Mesendoderm (in vitro differentiated cells): ENCODE measurements at places on chromosomes 3 and 15.

DNA sequence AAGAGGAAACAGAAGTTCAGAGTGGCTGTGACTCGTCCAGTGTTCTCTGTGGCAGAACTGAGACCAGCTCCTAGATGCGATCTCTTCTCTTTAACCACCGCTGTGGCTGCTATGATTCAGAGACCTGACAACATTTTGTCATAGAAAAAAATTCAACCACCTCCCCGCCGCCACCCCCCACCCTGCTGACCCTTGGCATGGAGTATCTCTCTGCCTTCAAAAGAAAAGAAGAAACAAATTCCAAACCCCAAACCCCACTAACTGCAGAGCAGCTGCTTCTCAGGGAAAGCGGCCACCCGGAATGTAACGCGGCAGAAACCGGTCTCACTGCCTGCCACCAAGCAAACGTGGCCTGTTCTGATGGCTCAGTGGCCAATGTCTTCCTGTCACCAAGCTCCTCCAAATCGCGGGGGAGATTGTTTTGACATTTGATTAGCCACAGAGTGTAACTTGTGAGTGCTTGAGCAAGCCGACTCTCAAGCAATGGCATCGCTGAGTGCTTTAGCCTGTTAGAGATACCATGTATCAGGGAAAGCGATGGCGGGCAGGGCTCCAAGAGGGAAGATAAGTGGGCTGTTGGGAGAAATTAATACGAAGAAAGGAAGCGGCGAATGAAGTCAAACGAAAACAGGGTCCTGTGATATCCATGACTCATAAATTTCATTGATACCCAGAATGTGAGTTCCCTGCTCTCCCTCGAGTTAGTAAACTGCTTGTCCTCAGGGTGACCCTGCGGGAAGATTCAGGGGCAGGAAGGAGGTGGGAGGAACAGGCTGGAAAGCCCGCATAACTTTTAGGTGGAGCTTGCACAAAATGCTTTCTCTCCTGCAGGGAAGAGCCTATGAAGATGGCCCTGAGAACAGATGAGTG lies 44.8 kb upstream of the TLE3 start:
- peak; percentile 37 for DNase-seq

GRCh38 chr3:42102571-42102970 lies 11.4 kb downstream of the TRAK1 start:
- no peak for DNase-seq

DNA sequence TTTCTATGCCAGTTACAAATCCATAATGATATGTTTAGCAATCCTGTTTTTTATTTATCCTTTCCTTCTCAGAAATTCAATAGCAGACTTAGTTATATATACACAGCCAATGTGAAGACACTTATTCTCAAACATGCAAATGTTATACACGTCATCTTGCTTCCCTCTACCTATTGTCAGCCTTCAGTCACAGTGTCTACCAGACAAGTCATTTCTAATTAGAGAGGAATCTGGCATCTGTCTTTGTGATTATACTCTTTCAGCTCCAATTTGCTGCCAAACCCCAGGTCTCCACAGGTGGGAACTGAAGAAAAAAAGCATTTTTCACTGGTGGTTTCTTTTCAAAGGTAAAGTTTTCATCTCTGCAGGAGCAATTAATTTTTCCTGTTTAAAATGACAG lies 793.1 kb downstream of the AGBL1 start:
- DNase-seq, result no peak

DNA sequence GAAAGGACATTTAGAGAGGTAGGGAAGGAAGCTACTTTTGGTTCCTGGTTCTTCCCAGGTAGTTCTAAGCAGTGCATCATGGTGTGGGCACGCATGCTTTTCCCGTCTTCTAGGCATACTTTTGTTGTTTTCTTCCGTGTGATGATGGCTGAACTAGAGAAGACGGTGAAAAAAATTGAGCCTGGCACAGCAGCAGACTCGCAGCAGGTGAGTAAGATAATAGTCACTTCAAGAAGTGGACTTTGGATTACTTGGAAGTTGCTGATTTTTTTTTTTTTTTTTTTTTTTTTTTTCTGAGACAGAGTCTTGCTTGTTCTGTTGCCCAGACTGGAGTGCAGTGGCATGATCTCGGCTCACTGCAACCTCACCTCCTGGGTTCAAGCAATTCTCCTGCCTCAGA lies 17.9 kb downstream of the FANCD2OS start:
- no peak for DNase-seq

DNA sequence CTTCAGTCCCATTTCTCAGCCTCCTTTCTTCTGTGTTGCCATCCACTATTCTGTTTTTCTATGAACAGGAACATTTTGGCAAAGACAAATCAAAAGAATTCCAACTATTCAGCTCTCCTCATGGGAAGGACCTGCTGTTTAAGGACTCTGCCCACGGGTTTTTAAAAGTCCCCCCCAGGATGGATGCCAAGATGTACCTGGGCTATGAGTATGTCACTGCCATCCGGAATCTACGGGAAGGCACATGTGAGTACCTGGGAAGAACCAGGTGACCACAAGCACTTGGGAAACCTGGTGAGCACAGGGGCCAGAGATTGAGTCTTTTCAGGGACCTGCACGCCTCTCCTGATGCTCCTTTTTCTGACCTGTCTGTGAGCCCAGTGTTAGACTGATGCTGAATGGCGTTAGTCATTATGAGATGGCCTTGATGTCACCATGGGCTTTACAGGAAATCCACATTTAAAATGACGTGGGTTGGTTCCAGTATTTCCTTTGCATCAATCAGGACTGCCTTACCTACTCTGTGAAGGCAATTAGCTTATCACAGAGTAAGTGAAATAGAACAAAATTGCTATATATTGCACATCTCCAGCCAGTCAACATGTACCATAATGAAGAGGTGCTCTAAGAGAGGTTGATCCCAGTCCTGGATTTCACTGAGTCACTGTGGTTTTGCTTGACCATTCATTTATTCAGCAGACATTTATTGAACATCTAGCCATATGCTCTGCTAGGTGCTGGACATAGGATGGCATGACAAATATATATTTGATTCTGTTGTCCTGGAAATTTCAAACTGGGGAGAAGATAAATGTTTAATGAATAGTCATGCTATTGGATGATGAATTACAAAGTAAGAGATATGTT lies 11.7 kb downstream of the TF start:
- no peak for DNase-seq

DNA sequence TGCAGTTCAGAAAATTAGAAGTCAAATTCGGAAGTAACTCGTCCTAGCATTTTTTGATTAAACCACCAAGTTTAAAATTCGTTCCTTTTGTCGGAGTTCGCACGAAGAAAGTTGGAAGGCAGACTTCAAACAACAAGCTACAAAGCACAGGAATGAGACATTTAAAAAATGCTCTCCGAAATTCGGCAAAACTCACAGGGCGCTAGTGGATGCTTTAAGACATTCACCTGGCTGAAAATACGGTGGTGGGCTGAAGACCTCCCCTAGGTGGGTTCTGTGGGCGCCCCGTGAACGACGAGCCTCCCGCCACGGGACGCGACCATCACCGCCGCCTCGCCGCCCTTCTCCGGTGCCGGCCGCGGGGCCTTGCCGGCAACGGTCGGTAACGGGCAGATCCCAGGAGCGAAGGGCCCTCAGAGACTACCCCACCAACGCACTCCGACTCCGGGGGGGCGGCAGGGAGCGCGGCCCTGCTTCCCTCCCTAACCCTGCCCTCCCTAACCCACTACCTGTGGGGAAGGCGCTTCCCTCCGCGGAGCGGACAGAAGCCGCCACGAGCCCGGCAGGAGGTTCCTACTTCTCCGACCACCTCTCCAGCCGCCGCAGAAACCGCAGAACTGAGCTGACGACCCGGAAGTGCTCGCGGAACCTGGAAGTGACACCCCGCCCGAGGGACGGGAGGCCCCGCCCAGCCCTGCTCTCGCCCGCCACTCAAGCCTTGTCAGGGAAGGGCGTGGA lies at the start of gene GTF2A2:
GTF2A2 (minus strand) TSS at position 619 of the 738 bp plus-strand sequence. CDS start 5,238 bp downstream, outside the sequence.
- peak; percentile 97 for DNase-seq

GRCh38 chr3:171871392-171872274 lies 28.5 kb downstream of the TMEM212 start:
- DNase-seq, result no peak

GRCh38 chr3:159770998-159771397 lies 217.6 kb upstream of the IL12A start:
- no peak for DNase-seq

- DNase-seq, result no peak
Measured at GRCh38 chr15:100716456-100717085, 114.2 kb downstream of the ASB7 start.

DNA sequence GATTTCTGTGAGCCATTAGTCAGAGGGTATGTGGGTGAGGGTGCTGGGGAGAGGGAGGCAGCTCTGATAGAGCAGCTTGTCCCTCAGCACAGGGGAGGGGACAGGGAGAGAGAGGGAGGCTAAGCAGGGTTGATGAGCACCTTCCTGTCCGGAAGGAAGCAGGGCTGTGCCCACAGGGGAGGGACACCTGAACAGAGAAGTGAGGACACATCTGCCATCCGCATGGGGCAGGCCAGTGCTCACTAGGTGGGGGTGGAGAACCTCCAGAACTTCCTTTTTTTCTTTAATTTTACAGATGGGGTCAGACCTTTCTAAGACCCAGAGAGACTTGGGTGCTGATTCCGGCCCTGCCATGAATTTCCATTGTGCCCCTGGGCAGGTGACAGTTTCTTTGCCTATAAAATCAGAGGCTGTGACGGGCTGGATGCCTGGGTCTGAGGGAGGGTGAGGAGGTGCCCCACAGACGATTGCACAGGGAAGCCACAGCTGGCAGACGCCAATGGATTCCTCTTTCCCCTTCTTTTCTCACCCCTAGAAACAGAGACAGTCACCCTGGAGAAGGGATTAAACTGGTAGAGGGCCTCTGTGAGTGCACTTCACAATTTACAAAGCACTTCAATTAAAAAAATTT lies 4.1 kb upstream of the TGM5 start:
- DNase-seq, result no peak

GRCh38 chr3:14224895-14225294 lies 46.3 kb downstream of the LSM3 start:
- peak; percentile 59 for DNase-seq

DNA sequence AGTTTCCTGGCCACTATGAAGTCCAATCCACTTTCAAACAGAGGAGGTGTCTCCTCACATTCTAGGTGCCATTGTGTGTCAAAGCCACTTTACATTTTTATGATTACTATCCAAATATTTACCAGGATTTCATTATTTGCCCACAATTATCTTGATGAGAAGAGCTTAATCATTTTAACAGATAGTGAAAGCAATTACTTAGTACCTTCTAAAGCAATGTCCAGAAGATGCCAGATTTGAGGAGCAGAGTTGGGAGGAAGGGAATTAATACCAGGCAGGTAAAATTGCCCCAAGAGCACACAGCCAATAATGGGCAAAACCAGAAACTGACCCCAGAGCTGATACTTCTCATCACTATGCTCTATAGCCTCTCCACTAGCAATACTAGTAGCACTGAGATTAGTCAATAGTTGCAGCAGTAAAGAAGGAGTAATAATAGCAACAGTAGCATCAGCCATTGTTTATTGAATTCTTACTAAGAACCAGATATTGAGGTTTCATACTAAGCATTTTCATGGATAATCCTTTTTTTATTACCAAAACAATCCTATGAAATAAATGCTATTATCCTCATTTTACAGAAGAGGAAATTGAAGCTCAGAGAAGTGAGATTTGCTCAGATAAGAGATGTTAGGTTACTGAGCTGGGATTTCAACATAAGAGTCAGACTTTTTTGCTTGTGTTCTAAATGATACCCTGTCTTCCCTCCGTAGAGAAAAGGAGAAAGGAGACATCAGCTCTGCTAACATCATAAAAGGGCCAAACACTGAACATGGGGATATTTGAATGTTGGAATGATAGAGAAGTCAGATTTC lies 509.3 kb upstream of the CFAP20DC start:
- no peak for DNase-seq

DNA sequence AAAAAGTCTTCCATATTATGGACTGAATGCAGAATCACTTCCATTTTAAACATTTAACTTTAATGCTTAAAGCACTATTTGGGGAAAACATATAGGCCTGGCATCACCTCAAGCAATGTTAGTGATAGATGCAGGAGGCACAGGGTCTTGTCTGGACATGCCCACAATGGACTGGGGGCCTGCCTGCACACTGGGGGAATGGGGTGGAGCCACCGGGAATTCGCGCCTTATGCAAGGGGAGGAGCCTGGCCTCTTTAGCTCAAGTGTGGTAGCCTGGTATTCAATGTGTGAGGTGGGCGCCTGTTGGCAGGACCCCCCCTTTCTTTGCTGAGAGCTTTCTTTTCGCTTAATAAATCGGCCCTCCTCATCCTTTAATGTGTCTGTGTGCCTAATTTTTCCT lies 29.9 kb downstream of the ACKR4 start:
- DNase-seq, result no peak

DNA sequence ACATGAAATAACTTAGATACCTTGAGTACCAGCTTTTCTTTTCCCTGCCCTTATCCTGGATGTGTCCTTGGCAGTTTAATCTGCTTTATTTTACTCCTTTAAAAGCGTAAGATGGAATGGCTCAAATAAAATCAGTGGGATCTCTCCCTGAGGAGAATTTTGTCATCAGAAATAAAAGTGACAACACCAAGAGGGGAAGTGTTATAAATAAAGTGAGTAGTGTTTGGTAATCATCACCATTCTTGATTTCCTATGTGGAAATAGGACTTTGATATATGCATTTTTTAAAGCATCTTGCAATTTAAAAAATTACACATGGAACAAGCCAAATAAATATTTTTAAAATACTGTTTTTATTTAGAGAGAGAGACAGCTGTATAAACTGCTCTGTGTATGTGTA lies 76.5 kb downstream of the MBNL1 start:
- no peak for DNase-seq

GRCh38 chr3:47628426-47628825 lies 49.8 kb upstream of the CSPG5 start:
- peak; percentile 26 for DNase-seq

DNA sequence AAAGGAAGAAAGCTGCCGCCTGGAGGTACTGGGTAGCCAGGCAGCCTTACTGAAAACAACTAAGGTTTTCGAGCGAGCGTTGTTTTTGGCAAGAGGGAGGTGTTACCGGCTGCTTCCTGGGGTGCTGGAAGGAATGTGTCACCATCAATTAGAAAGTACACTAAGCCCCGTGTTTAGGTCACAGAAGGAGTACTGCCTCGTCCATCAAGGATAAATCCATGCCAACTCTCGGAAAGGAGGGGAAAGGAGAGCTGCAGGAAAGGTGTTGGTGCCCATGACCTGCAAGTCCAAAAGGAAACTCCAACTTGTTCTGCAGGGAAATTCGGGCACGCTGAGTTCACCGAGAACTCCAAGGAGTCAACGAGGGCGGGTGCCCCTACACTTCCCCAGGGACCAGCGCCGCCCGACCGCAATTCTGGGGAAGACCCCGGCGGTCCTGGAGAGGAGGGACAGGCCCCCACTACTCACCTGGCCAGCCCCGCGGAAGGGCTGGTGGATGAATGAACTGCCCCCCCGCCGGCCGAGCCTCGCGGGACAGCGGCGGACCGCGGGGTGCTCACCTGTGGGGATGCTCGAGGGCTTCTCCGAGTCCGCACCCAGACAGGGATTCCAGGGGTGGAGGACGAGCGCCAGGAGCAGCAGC lies 542 bp downstream of the PLOD2 start:
- peak; percentile 97 for DNase-seq
